ENCODE measurements at places on chromosomes 16 and 17.

GRCh38 chr16:72991211-72991610, 56.7 kb downstream of the ZFHX3 start:
- DNase-seq: no peak

GRCh38 chr17:4340914-4341615, 25.4 kb downstream of the UBE2G1 start:
- DNase-seq: no peak

DNA sequence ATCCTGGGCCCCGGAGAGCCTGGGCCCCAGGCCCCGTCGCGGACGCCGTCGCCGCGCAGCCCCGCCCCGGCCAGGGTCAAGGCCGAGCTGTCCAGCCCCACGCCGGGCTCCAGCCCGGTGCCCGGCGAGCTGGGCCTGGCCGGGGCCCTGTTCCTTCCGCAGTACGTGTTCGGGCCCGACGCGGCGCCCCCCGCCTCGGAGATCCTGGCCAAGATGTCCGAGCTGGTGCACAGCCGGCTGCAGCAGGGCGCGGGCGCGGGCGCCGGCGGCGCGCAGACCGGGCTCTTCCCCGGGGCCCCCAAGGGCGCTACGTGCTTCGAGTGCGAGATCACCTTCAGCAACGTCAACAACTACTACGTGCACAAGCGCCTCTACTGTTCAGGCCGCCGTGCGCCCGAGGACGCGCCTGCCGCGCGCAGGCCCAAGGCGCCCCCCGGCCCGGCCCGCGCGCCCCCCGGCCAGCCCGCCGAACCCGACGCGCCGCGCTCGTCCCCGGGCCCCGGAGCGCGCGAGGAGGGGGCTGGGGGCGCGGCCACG, 36.8 kb upstream of the ZC3H18 start:
- DNase-seq: no peak

DNA sequence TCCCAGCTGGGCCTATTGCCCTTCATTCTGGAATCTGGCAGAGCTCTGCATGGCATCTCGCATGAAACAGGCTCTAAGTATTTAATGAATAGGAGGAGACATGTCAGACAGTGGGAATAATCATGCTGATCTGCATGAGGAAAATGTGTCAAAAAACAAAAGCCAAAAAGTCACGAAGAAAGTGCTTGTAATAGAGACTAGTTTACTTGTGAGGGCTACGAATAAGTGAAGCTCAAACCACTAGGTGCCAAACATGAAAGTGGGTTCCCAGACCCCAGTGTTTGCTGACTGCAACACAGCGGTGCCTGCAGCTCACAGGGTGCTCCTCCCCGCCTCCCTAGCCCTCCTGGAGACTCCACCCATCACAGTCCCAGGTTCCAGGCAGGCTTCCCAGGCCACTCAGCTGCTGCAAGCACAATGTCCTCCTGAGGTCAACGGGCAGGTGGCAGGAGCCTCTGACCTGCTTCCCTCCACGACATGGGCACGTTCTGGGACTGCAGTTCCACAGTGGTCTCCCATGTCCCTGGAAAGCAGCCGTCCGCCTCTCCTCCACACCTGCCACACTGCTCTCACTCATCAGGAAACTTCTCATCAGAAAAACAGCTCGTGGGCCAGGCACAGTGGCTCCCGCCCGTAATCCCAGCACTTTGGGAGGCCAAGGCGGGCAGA, 96.5 kb downstream of the ANKRD11 start:
- DNase-seq: peak; percentile 38

DNA sequence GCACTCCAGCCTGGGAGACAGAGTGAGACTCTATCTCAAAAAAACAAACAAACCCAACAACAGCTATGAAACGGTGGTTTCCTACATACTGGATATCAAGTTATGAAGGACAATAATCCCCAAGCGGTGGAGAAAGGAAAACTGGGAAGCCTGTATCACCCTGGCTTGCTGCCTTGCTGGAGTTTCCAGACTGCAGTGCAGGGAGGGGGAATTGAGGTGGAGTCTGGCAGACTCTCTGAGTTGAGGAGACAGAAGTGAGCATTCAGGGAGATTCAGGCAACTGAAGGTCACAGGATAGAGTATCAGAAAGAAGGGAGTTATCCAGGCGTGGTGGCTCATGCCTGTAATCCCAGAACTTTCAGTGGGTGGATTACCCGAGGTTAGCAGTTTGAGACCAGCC, 11.9 kb downstream of the QRICH2 start:
- no peak for DNase-seq

DNA sequence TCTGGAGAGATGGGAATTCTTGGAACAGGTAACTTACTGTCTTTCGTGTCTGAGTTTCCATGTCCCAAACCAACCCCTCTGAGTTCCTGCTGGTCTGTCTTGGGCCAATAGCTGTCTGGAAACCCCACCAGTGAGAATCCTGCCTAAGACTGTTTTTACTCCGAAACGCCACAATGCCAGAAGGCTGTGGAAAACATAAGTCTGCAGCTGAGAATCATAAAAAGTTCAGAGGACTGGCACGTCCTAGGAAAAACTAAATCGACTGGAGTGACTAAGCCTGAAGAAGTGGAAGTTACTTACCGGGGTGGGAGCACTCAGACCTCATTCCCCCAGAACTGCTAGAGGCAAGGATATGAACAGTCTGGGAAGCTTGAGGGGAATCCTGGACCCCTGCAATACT, 13.3 kb downstream of the LRRC75A start:
- no peak for DNase-seq

- DNase-seq: peak; percentile 27
Measured at GRCh38 chr16:2339521-2340484, 725 bp downstream of the ABCA3 start.

- DNase-seq: no peak
Measured at GRCh38 chr16:28572696-28573510, 19.2 kb downstream of the SGF29 start.

DNA sequence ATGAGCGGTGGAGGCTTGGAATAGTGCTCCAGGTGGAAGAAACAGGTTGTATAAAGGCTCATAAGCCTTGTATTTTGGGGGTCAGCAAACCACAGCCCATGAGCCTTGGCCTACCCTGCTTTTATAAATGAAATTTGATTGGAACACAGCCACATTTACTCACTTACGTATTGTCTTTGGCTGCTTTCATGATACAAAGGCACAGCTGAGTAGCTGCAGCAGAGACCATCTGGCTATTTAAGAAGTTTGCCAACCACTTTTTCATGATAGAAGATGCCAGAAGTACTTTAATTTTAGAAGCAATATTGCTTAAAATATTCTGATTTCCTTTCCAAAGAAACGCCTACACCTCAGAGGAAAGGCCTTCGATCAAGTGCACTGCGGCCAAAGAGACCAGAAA, 73.8 kb downstream of the C17orf58 start:
- no peak for DNase-seq

DNA sequence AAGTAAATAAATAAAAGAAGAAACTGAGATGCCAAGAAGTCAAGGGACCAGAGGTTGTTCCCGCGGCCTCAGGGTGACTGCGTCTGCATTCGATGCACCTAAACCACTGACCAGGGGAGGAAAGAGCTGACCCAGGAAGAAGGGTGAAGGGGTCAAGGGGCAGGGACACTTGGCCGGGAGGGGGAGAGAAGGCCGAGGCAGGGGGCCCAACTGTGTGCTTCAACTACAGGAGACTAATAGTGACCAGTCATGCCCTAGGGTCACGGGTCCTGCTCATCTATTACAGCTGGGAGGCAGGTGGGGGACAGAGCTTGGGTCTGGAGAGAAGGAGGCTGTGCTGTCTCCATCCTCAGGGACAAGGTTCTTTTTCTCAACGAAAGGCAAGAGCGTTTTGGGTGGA, 44.8 kb downstream of the TIMM22 start:
- no peak for DNase-seq
